ENCODE measurements at places on chromosomes 13 and 19.

GRCh38 chr13:31843044-31843443, 103.7 kb downstream of the RXFP2 start:
- DNase-seq: no peak

GRCh38 chr19:33114312-33114711, 17.6 kb upstream of the WDR88 start:
- DNase-seq: no peak

DNA sequence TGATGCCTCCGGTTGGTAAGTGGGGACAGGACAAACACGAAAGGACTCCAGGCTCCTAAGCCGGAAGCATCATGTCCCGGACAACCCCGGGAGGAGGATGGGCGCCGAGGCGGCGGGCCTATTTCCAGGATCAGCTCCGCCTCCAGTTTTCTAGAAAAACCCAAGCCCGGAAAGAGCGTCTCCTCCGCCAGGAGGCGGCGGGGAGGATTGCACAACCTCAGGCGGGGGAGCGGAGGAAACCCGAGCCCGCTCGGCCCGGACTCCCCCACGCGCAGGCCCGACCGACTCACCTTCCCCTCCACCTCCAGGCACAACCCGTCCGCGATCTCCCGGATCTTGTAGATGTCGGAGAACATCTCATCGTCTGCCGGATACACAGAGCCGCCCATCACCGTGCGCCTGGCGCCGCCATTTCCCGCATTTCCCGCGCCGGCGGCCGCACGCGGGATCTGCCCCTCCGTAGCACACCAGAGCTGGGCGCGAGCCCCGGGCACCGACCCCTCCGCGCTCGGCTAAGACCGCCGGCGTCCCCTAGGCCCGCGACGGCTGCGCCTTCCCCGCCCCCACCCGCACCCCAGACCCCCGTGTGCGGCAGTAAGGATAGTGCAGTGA, 455 bp downstream of the TPT1 start:
- DNase-seq: peak; percentile 74

- DNase-seq: no peak
These were observed 13.6 kb upstream of the MCF2L start for GRCh38 chr13:112955271-112955937.

DNA sequence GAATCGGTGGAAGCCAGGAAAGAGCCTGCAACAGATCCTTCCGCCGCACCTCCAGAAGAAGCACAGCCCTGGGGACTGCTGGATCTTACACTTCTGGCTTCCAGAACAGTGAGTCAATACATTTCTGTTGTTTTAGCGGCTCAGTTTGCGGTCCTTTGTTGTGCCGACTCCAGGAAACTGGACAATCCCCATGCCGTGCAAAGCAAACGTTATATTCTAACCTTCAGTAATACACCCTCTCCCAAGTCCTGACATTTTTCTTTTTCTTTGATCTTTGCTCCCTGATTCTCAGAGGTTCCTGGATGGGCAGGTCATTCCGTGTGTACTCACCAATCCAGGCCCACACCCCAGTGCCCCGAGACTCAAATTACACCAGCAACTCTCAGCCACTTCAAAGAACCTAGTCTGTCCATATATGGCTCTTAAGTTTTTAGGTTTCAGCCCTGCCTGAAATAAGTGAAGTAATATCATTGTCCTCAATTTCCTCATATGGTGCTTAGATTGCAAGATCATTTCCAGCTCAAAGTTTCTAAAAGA, 387.1 kb upstream of the SGCG start:
- DNase-seq: no peak

DNA sequence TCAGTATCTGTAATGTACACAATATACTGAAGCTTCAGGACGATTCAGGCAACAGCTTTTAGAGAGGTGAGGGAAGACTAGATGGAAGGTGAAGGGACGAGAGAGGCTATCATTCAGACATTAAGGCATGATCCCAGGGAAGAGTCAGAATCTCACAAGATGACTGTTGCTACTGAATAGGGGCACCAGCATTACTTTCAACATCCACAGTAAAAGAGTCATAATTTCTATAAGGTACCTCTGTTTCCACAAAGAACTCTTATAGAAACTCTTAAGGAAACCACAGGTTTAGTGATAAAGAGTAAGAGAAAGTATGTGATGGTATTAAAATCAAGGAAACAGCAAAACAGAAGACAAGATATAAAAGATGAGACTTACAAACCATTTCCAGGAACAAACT, 23.0 kb downstream of the LCP1 start:
- no peak for DNase-seq

- peak; percentile 12 for DNase-seq
These were observed 88.0 kb downstream of the PCCA start for GRCh38 chr13:100176801-100177400.

DNA sequence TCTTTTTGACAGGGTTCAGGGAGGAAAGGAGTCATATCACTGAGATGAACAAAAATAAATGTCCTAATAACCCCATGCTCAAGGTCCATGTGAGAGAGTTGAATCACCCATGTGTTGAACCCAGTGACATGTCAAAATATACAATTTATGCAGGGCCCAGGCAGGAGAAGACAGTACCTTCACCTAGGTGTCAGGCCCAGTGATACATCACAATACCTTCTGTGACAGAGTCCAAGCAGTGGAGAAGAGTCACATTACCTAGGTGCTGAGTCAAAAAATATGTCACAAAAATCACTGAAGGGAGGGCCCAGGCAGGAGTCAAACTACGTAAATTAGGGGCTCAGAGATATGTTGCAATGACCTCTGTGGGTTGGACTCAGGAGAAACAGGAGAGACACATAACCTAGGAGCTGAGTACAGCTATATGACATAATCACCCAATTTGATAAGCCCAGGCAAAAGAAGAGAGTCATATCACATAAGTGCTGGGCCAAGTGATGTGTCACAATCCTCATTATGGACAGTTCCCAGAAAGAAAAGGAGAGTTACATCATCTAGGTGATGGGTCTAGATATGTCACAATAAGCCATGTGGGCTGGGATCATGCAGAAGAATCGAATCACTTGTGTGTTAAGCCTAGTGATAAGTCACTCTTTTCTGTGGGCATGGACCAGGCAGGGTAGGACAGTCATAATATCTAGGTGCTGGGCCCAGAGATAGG, 13.8 kb upstream of the ZNF724 start:
- no peak for DNase-seq

- no peak for DNase-seq
These were observed 57.5 kb downstream of the ERICH4 start for GRCh38 chr19:41500443-41500842.

DNA sequence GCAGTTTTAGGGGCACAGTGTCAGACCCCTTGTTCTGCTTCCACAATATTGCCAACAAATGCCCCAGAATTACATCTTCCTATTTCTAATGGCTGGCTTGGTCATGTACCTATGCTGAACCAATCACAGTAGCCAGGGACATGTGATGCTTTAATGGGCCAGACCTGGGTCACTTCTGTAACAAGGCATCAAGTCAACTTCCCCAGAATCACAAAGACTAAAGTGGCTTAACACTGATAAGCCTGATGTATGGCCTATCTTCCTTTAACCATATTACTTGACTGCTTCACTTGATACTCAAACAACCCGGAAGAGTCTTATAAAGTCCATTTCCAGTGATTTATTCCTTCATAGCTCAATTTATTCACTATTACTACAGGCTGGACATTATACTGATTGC, 19.6 kb downstream of the LNX2 start:
- no peak for DNase-seq

- DNase-seq: no peak
These were observed 25.9 kb downstream of the ARHGAP35 start for GRCh38 chr19:46886546-46887239.

DNA sequence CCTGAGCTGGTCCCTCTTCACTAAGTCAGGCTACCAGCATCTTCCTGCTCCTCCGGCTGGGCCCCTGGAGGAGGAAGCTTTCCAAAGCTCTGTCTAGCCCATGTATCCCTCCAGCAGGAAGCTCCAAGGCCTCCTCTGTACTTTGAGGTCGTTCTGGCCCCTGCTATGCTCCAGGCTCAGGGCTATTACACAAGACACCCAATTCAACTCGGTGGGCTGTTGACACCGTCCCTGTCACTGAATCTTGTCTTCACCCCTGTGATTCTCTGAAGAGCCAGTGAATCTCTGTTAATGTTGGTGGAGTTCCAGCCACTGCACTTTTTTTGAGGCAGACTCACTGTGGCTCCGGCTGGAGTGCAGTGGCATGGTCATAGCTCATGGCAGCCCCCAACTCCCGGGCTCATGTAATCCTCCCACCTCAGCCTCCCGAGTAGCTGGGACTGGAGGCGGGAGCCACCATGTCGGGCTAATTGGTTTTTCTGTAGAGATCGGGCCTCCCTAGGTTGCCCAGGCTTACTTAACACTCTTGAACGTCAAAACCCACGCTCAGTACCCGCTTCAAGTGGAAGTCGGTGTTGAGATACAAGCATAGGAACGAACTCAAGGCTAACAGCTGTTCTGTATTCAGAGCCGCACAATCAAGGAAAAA, 512 bp upstream of the REX1BD start:
- no peak for DNase-seq

DNA sequence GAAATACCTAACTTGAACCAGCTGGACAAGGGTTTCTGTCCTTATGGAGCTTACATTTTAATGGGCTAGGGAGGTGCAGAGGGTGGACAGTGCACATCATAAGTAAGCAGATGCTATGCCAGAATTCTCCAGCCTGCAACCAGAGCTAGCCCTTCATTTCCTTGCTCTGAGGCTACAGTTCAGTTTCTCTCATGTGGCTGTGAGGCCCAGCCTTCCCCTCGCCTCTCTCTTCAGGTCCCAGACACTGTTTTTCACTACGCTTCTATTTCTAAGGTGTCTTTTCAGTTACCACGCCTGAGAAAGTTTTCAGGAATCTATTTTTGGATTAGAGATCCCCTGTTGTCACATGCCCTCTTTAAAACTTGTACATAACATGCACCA, 141.9 kb downstream of the PCCA start:
- DNase-seq: no peak

GRCh38 chr19:13906910-13907309, 909 bp downstream of the CC2D1A start:
- DNase-seq: no peak

DNA sequence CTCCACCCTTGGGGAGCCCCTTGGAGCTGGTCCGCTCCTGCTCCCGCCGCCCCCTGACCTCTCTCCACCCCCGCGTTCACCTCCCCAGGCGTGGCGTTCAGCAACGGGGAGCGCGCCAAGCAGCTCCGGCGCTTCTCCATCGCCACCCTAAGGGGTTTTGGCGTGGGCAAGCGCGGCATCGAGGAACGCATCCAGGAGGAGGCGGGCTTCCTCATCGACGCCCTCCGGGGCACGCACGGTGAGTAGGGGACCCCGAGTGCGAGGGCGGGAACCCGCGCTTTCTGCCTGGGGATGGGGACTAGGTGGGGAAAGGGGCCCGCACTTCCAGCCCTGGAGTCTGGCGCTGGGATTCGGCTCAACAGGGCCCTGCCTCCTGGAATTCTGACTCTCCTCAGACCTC, 1.7 kb downstream of the CYP2A13 start:
- no peak for DNase-seq

DNA sequence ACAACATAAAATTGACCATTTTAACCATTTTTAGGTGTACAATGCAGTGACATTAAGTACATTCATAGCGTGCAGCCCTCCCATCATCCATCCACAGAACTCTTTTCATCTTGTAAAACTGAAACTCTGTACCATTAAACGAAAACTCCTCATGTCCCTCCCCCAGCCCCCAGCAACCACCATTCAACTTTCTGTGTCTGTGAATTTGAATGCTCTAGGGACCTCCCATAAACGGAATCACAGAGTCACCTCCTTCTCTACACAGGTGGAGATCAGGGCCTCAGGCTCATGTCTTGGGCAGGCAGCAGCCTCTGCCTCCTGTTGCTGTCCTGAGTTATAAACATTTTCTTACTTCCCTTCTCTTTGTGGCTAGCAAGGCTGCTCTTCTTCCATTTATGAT, 7.3 kb upstream of the CCNE1 start:
- DNase-seq: no peak

- DNase-seq: no peak
These were observed 4.1 kb upstream of the NANOS3 start for GRCh38 chr19:13872695-13873389.

GRCh38 chr19:38049105-38049649, 142.2 kb downstream of the SIPA1L3 start:
- DNase-seq: no peak

GRCh38 chr19:45351401-45351952, 10.9 kb downstream of the KLC3 start:
- DNase-seq: no peak

DNA sequence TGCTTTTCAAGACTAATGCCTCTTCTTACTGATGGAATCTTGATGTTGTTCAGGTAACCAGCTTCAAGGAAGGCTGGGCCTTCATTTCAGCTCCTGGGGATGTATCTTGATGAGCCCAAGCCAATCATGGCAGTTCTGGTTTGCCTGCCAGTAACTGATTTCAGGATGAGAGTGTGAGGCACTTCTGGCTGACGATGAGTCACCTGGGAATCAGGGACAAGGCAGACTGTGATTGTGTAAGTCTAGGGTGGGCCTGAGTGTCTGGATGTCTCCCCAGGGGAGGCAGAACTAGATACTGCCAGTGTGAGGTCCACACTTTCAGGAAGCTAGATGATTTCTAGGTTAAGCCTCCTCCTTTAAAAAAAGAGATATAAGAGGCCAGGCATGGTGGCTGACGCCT, 77.3 kb upstream of the KL start:
- DNase-seq: no peak

GRCh38 chr13:62387647-62388046, 972.0 kb upstream of the PCDH20 start:
- DNase-seq: no peak

- no peak for DNase-seq
These were observed 18.0 kb downstream of the MBNL2 start for GRCh38 chr13:97239943-97240787.

DNA sequence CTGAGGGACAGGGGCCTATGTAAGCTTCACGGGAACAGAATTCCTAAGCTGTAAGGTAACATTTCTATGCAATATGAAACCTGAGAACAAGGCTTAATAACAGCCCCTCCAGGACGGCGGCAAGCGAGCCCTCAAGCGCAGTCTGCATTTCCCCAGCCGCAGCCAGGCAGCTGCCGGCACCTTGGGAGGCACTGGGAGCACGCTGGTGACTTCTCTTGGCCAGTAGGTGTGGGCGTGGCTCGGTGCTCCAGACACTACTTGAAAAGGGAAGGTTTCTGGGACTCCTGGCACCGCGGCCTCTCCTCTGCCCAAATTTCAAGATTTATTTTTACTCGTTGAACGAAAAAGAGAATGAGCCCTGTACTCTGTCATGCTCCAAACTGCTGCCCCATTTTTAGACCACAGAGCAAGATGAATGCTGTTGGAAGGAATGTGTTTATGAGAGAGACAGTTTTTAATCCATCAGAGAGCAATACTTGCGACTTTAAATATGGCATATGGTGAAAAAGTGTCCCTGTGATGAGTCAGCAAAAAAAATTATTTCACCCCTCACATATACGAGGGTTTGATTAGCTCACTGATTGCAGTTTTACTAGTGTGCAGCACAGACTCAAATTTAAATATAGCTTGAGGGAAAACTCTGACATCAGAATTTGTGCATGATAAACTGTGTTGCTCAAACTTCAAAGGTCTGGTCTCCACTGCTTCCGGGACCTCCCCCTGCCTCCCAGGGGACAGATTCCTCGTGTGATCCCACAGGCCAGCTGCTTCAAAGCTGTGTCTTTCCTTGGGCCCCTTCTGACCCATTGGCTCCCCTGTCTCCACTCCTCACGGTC, 81.2 kb downstream of the COL4A2 start:
- no peak for DNase-seq

Measured in brain pericyte (primary cell).